Urothelium cell line (cell line): ENCODE measurements at places on chromosomes 12 and 14.

DNA sequence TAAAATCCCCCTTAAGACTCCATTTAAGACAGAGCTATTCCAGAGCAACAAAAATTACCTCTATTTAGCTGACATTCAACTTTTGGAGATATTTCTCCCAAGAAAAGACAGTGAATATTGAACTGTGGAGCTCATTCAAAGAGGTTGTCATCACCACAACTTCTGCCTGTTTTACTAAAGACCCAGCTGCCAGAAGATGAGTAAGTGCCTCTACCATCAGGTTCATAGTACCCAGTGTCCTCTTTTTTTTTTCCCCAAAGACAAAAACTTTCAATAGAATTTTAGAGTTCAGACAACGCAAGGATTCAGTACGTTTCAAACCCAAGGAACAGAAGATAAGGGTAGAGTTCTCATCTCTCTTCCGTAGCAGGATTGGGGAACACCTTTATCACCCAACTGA is 461.3 kb downstream of the BCAT1 start:
- DNase-seq: no peak

DNA sequence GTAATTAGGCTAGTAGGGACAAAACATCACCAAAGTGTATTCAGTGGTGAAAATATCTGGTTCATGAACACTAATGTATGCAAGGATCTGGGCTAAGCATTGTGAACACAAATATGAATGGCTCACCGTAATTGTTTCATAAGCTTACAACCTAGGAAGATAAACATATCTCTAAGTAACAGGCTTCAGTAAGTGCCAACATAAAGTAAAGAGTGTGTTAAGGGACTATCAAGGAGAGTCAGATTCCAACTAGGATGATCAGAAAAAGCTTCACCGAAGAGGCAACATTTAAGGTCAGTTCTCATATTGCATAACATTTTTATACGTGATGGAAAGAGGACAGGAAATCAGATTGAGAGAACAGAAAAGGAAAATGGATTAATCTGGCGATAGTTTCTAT is 29.4 kb downstream of the ABCC9 start:
- DNase-seq: no peak

- DNase-seq: no peak
Observed at GRCh38 chr12:120767071-120768024, 41.7 kb downstream of the ACADS start.

DNA sequence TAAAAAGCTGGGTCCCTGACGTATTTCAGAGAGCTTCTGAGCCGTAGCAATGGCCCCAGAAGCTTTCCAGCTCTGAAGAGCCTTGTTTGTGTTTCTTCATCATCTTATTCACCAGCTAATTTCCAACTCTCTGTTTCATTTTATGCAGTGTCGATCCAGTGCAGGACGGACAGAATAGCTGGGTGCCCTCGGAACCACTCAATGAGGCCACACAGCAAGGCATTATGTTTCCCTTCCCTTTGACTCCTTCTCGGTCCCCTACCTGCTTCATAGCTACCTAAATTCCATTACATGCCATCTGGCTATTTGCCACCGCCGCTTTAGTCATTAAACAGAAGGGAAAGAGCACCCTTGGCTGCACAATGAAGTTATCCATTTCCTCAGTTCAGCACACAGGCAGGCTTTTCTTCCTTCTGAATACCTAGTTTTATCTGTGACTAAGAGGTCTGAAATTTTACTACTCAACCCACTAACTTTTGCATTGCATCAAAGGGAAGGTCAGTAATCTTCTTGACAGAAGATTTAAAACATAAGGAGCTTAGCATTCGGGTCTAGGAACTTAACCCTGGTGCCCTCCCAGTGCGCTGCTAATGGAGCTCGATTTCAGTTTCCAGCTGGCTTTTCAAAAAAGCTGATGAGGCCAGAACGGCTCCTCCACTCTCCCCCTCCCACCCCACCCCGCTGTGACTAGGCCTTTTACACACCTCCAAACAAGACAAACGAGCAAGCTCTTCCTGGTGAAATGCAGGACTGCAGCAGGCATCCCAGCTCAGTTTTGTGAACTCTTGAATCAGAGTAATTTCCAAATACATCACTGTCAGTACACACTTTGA is 176.8 kb downstream of the GXYLT1 start:
- DNase-seq: peak; percentile 47

- DNase-seq: no peak
Observed at GRCh38 chr12:69620921-69621320, 10.2 kb upstream of the LRRC10 start.

DNA sequence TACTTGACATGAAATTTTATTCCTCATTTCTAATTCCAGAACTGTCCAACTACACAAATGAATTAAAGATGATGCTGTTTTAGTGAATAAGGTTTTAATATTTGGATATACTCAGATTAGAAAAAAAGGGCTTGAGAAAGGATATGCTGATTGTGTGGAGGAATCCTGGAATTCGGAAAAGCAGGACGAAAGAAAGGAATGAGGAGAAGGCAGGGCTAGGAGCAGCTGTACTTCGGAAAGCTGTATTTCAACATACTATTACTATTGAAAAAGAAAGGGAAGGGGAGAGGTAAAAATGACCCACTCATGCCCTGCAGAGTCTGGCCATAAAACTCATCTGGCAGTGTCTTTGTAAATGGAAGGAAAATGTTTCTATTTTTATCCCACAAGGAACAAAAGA is 63.1 kb upstream of the PLBD1 start:
- DNase-seq: no peak
